ENCODE measurements at places on chromosomes 7 and 10.
A peak's percentile ranks its signal among the peaks of the same experiment; 100 is the strongest.

GRCh38 chr10:74145133-74145532 is 5.5 kb downstream of the AP3M1 start:
- H3K36me3 ChIP-seq = peaks cover 4% of the 10 kb centered on the region
- H3K4me3 ChIP-seq = no peak overlapping the region
- no peaks in the 10 kb centered on the region for H3K4me1 ChIP-seq
- DNase-seq = no peak

- H3K27me3 ChIP-seq = no peaks in the 10 kb centered on the region
- DNase-seq = no peak
- no peak overlapping the region for H3K27ac ChIP-seq
- peaks cover 13% of the 10 kb centered on the region for H3K4me1 ChIP-seq
- H3K36me3 ChIP-seq = peaks cover 11% of the 10 kb centered on the region
Measured at GRCh38 chr7:55970561-55970960, 6.2 kb downstream of the NIPSNAP2 start.

GRCh38 chr7:36280840-36281812 is 108.5 kb upstream of the ANLN start:
- peak overlapping the region; percentile 63 for H3K27ac ChIP-seq
- no peak overlapping the region for H3K4me3 ChIP-seq
- peaks cover 35% of the 10 kb centered on the region for H3K4me1 ChIP-seq
- H3K27me3 ChIP-seq = peaks cover 3% of the 10 kb centered on the region
- no peaks in the 10 kb centered on the region for H3K36me3 ChIP-seq

- no peak for DNase-seq
- H3K4me3 ChIP-seq = no peak overlapping the region
- no peak overlapping the region for H3K27ac ChIP-seq
- H3K27me3 ChIP-seq = no peaks in the 10 kb centered on the region
Measured at GRCh38 chr10:20034732-20035131, 218.5 kb downstream of the PLXDC2 start.

DNA sequence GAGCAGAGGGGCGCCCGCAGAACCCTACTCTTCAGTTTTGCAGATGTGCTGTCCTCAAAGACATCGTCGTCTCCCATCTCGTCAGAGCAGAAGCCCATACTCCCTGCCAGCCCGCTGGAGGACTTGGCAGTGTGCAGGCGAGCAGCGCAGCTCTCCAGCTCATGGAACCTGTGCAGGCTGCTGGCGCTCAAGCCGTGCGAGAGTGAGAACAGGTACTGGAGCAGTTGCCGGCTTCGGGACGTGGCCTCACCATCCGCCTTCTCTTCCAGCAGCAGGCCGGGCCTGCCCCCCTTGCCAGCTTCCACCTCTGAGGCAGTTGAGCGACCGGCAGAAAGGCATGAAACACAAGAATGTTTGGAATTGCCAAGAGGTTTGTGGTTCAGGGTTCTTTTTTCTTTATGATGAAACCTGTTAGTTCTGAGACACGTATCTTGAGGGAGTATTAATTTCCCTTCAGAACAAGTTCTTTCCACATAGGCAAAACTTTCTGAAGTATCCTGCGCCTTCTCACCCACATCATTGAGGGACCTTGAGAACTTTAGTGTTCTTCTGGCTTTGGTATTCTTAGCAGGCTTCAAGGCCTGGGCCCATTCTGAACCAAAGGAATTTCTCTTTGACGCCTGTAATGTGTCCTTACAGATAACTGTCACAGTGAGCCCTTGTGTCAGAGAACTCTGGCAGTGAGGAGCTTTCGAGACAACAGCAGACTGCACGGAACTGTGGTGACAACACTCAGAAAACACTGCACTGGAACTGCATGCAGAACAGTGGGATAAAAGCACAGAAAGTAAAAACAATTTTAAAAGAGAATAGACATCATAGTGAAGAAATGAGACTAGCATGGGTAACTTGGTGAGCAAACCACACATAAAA is 89.5 kb downstream of the ALOX5 start:
- peaks cover 6% of the 10 kb centered on the region for H3K36me3 ChIP-seq
- no peaks in the 10 kb centered on the region for H3K27me3 ChIP-seq
- no peak for DNase-seq
- no peak overlapping the region for H3K27ac ChIP-seq
- H3K4me1 ChIP-seq = peaks cover 9% of the 10 kb centered on the region

DNA sequence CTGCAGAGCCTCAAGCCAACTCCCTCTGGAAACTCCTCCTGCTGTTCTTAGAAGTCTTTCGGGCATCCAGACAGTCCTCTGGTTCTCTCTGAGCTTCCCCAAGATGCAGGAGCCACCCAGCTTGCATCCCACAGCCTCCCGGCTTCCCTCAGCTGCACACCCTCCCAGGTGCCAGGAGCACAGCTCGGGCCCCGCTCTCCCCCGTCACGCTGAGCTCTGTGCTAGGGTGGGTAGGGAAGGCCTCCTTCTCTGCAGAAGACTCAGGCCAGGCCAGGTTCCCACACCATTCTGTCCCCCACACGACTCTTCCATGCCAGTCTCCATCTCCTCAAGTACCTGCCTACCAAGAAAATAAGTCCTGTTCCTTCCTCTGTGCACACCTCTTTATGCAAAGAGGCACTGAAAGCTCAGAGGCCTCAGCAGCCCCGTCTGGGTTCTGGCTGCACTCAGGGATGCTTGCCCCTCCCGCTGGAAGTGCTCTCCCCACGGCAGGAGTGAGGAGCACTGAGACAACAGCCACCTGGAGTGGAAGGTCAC is 537.1 kb downstream of the PTPRN2 start:
- H3K36me3 ChIP-seq = no peaks in the 10 kb centered on the region
- H3K27ac ChIP-seq = no peak overlapping the region
- H3K4me3 ChIP-seq = no peak overlapping the region
- peaks cover 3% of the 10 kb centered on the region for H3K27me3 ChIP-seq

DNA sequence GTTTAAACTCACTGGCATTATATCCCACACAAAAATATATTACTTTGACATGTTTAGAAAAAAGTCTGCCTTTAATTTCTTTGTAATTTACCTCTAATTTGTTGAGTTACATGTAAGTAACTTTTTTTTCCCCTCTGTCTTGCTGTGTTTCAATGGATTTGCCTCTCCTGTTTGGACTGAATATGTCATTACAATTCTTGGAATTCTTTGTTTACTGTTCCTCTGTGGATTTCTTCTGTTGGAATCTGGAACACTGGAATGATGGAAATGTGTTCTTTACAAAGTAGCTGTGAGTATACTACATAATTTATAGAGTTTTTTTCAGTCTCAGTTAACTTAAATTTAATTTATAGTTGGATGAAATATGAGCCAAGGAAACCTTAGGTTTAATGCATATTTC is 30.4 kb downstream of the SEPTIN7 start:
- no peak overlapping the region for H3K4me3 ChIP-seq
- H3K27me3 ChIP-seq = no peaks in the 10 kb centered on the region
- peak overlapping the region; percentile 1 for H3K27ac ChIP-seq
- DNase-seq = no peak
- peaks cover 2% of the 10 kb centered on the region for H3K36me3 ChIP-seq
- H3K4me1 ChIP-seq = peaks cover 14% of the 10 kb centered on the region

DNA sequence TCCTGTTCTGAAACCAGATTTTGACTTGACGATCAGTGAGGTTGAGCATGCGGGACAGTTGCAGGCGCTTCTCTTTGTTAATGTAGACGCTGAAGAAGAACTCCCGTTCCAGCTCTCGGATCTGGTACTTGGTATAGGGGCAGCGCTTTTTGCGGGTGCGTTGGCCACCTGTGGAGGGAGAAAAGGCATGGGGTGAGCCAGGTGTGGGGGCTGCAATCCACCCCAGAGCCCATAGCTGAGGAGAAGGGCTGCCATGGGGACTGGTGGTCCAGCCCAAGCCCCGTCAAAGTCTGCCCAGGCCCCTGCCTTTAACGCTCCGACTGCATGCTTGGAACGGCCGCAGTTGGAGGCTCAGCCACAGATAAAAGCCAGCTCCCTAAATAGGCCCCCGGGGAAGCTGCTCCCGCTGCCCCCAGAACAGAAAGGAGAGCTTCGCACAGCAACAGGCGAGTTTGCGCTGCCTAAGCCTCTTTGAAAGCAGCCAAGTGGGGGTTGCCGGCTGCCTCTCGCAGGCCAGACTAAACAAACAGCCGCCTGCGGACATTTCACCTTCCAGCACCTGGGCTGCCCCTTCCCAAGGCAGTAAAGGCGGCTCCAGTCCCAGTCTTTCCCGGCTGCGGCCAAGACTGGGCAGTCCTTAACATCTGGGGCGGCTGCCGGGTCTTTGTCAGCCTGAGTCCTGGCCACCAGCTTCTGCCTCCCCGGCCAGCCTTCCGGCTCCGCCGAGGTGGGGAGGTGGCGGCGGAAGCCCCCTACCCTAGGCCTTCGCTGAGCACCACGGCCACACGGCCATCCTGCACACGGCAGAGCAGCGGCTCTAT is 2.0 kb downstream of the HOXA11 start:
- no peaks in the 10 kb centered on the region for H3K36me3 ChIP-seq
- peaks cover 99% of the 10 kb centered on the region for H3K27me3 ChIP-seq
- no peak for DNase-seq
- H3K27ac ChIP-seq = no peak overlapping the region
- H3K4me3 ChIP-seq = no peak overlapping the region

GRCh38 chr7:73717025-73717807 is 2.3 kb downstream of the STX1A start:
- peak overlapping the region; percentile 66 for H3K4me3 ChIP-seq
- peaks cover 9% of the 10 kb centered on the region for H3K27me3 ChIP-seq
- H3K27ac ChIP-seq = peak overlapping the region; percentile 37

GRCh38 chr7:157612009-157612663 is 275.3 kb downstream of the DNAJB6 start:
- peaks cover 13% of the 10 kb centered on the region for H3K27me3 ChIP-seq
- no peak for DNase-seq
- no peaks in the 10 kb centered on the region for H3K4me1 ChIP-seq
- H3K4me3 ChIP-seq = no peak overlapping the region

GRCh38 chr10:72925951-72926465 is 28.6 kb downstream of the PLA2G12B start:
- no peaks in the 10 kb centered on the region for H3K27me3 ChIP-seq
- H3K4me3 ChIP-seq = no peak overlapping the region
- no peak overlapping the region for H3K27ac ChIP-seq
- peaks cover 15% of the 10 kb centered on the region for H3K36me3 ChIP-seq

DNA sequence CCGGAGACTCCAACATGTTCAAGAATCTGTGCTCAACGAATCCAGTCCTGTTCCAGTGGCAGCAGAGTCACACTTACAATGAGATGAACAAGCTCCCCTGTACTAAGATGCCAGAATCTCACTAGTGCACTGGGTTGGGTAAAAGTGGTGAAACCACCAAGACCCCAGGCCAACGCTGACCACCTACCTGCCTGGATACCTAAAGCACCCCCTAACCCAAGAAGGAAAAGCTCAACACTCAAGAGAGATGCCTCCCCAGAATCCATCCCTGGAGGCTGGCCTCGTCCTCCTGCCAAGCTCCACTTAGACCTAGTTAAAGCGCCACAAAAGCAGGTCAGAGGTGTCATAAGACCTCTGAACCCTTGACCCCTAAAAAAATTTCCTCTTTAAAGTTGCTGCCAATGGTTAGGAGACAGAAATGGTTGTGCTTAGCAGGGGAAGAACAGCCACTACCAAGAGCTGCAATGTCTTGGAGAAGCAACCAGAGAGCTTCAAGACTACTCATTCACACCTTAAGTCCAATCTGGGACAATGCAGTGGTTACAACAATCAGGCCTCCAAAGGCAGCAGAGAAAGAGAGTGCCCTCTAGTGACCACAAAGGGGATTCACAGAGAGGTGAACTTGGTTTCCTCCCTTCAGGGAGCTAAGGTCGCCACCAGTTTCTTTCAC is 94.6 kb upstream of the MACROH2A2 start:
- peaks cover 12% of the 10 kb centered on the region for H3K27me3 ChIP-seq
- no peaks in the 10 kb centered on the region for H3K4me1 ChIP-seq
- no peak overlapping the region for H3K27ac ChIP-seq
- H3K4me3 ChIP-seq = no peak overlapping the region
- H3K36me3 ChIP-seq = no peaks in the 10 kb centered on the region

Measured in progenitor cell of endocrine pancreas (in vitro differentiated cells).